ENCODE measurements at places on chromosomes 3 and 15.

- peak; percentile 51 for DNase-seq
Observed at GRCh38 chr3:11807686-11808085, 39.0 kb downstream of the TAMM41 start.

DNA sequence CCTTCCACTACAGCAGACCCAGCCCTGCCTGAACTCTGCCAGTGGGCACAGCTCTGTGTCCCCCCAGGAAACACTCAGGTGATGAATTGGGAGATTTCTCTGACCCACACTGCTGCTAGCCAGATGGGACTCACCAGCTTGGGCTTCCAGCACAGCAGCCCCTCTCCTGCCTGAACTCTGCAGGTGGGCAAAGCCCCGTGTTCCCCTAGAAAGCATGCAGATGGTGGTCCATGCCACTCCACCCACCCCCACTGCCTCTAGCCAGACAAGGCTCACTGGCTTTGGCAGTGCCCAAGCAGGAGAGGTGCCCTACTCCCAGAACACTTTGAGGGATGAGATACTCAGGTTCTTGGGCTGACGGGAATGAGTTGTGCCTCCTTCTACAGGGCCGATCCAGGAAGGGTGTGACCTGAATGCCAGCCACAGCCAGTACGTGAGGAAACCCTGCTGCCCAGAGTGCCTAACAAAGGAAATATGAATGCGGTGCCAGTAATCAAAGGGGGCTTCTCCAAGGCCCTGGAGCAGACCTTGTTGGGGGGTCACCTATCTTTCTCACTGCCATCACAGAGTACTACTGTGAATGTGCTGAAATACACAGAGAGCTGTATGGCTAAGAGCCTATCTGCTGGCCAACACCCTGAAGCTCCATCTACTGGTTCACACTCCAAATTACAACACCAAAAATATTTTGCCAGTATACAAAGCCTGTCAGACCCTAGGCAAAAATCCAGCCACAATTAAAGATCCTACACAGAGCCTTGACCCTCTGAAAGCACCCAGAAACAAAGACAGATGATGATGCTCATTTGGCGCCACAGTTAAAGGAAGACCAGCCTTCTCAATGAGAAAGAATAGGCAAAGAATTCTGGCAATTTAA, 61.9 kb downstream of the BTLA start:
- DNase-seq = peak; percentile 49

- DNase-seq = no peak
Observed at GRCh38 chr3:14766428-14767244, 52.1 kb upstream of the FGD5 start.

DNA sequence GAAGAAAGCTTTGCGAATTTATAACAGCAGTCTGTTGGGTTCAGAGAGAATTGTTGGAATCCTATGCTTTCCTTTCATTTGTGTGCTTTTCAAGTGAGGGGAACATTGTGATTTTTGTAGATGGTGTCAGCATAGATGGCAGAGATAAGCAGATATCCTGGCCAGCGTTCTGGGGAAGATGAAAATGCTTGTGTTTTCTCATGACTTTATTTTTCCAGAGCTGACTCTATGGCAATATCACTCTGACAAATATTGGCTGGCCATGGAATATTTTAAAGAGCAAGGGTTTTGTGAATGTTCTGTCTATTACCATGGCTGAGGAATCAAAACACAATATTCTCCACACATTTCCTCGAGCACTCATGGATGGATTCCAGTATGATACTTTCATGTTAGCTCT, 108.8 kb downstream of the MITF start:
- DNase-seq = peak; percentile 63

GRCh38 chr3:97835761-97836160, 13.9 kb downstream of the CRYBG3 start:
- peak; percentile 63 for DNase-seq

GRCh38 chr3:3556078-3556477, 243.2 kb upstream of the LRRN1 start:
- DNase-seq = no peak

DNA sequence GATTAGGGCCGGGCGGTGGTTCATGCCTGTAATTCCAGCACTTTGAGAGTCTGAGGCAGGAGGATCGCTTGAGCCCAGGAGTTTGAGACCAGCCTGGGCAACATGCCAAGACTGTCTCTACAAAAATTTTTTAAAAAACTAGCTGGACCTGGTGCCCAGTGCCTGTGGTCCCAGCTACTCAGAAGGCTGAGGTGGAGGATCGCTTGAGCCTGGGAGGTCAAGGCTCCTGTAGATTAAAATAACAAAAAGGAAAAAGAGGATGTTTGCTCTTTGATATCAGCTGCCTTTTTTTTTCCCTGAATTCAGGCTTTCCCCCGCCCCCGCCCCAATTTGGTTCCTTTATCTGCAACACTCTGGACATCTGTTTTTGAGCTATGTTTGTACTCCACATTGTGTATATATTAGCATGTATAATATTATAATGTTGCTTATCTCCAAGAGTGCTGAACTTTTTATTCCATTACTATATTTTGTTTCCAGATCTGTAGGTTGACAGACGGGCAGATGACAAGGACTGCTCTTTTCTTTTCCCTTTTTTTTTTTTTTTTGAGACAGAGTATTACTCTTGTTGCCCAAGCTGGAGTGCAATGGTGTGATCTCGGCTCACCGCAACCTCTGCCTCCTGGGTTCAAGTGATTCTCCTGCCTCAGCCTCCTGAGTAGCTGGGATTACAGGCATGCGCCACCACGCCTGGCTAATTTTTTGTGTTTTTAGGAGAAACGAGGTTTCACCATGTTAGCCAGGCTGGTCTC, 4.6 kb downstream of the SNAP23 start:
- no peak for DNase-seq

DNA sequence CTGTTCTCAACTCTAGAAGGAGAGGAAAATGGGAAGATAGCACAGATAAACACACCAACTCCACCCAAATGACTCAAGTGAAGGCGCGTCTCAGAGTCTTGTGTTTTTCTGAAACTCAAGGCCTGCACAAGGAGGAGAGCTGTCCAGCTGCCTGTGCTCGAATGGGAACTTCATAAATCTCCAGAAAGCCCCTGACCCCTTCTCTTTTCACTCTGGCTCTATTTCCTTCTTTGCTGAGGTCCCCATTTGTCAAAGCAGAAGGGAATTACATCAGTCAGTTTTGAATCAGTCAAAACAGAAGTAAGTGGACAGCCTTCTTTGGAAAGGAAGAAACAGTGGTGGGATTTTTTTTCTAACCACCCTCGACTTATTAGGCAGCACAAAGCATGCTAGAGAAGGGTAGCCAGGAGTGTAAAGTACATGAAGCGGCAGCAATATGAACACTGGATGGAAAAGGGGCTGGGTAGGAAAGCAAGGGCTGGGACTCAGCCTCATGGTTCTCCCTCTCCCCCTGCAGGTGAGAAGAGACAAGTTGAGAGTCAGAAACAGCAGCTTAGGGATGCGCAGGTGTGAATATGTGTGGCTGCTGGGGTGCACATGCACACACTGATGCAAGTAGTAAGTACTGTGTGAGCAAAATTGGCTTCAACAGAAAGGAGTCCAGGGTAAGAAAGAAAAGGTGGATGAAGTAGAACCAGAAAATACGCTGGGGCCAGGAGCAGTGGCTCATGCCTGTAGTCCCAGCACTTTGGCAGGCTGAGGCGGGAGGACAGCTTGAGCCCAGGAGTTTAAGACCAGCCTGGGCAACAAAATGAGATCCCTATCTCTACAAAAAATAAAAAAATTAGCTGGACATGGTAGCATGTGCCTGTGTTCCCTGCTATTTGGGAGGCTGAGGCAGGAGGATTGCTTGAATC, 36.6 kb upstream of the MAGEF1 start:
- no peak for DNase-seq

GRCh38 chr3:61761694-61762430, 200.5 kb downstream of the PTPRG start:
- no peak for DNase-seq

GRCh38 chr3:131630807-131631206, 128.0 kb upstream of the MRPL3 start:
- peak; percentile 2 for DNase-seq

GRCh38 chr15:28105793-28106192, 6.7 kb upstream of the OCA2 start:
- no peak for DNase-seq

DNA sequence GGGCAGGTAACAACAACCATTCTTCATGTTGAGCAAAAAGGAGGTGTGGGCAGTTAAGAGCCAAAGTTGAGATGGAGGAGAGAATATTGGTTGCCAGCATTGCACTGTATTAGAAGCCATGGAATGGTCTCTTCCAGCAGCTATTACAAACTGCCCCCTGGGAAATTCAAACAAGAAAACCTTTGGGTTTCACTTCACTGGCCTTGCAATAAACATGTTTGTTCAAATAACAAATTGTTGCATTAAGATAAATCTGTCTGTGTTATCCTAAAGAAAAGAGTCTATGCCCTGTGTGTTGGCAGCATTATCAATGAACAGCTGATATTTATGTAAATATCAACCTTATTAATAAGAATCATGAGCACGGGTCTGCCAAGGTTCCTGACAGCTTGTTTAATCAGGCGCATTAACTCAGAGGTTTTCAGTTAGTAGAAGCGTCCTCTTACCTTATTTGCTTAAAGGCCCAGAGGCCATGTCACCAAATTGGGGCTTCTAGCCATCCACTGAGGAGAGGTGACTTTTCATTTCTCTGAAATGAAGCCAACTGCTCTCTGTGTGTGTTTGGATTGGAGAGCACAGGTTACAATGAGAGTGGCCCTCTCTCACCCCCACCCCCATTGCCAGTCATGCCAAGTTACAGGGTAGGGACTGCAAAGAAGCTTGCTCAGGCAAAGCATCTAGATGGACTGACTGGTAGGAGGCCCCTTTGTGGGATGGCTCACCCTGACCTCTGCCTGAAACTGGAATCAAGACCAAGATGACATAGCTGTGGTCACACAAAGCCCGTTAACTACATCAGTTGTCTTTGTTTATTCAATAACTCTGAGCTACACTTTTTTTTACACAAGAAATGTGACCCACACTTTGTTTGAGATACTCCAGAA, 10.5 kb downstream of the FILIP1L start:
- peak; percentile 72 for DNase-seq

DNA sequence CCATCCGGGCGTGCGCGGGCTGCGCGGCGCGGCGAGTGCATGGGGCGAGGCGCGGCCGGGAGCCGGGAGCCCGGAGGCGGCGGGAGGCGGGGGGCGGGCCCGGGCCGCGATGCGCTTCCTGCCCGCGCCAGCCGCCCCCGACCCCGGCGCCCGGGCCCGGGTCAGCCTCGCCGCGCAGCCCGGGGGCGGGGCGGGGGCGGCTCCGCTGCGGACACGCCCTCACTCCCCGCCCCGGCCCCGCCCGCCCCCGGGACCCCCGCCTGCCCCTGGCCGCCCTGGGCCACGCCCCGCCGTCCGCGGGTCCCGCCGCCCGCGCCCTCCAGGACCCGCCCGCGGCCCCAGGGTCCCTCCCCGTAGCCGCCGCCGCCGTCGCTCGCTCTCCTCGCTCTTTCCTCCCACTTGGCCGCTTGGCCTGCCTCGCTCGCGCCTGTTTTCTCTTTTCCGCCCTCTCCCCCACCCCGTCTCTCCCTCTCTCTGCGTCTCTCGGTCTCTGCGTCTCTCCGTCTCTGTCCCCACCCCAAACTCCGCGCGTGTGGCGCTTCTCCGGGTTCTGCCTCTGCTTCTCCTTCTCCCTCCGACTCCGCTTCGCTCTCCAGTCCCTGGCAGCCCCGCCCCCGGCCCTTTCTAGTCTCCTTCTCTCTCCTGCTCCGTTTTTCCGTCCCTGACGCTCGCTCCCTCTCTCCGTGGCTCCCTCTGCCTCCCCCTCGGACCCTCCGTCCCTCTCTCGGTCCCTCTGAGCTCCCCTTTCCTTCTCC, at the start of gene PLXND1:
Gene PLXND1, minus strand, starts transcription at position 41 of the 755 bp plus-strand sequence. Its CDS starts 37 bp downstream, at position 4.
- DNase-seq = peak; percentile 30

DNA sequence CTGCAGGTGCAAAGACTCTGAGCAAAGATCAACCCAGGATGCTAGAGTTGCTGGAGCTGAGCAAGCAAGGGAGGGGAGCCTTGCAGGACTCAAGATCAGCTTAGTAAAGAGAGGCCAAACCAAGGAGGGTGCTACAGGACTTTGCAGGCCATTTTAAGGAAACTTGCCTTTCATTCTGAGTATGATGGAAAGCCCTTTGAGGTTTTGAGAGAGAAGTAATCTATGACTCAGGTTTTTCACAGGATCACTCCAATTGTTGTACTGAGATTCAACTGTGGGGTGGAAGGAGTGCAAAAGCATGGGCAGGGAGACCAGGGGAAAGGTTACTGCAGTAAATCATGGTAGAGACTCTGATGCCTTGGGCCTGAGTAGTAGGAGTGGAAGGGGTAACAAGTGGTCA, 260.4 kb upstream of the GPR149 start:
- DNase-seq = no peak

GRCh38 chr3:42803414-42804105, 730 bp downstream of the HIGD1A start:
- no peak for DNase-seq

GRCh38 chr3:44104668-44105321, 136.9 kb upstream of the TOPAZ1 start:
- DNase-seq = peak; percentile 67
